KBM-7 (cell line): ENCODE measurements at places on chromosomes 7 and 10.

- DNase-seq: no peak
These were observed 1.7 kb upstream of the TBX20 start for GRCh38 chr7:35255443-35256255.

- no peak for DNase-seq
These were observed 541 bp downstream of the ELMO1 start for GRCh38 chr7:37448011-37448635.

GRCh38 chr10:130656582-130657133 is 520.5 kb downstream of the GLRX3 start:
- DNase-seq: no peak

- DNase-seq: no peak
These were observed 266.9 kb upstream of the SHH start for GRCh38 chr7:156079156-156079555.

DNA sequence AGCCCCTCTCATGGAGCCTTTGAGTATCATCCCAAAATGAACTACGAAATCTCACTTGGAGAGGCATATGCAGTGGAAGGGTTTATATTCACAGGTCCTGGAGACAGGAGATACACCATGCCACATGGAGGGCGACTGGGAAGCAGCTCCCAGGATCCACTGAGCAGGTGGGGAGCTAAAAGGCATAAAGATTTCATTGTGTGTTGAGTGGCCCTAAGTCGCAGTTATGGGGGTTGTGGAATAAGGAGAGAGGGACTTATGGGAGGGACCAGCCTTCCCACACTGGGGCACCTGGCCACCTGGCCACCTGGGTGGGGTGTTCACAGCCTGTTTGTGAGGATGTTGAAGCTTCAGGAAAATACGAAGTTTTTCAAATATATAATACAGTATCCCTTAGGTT is 37.0 kb upstream of the CHST3 start:
- DNase-seq: no peak

DNA sequence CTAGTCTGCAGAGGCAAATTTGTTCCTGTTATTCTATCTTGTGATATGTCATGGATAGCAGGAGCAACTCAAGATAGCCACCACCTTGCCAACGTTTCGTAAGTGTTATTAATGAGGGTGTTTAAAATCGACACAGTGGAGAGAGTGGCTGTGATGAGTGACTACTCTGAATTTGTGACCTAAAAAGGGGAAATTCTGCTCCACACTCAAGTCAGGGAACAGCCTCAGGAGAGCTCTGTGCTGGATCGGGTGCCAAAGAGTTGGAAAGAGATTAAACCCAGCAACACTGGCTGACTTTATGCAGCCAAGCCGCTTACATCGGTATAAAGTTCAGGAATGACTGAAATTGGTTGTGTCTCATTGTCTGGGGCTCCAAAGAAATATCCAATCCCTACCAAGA is 9.5 kb downstream of the TACC2 start:
- DNase-seq: no peak

DNA sequence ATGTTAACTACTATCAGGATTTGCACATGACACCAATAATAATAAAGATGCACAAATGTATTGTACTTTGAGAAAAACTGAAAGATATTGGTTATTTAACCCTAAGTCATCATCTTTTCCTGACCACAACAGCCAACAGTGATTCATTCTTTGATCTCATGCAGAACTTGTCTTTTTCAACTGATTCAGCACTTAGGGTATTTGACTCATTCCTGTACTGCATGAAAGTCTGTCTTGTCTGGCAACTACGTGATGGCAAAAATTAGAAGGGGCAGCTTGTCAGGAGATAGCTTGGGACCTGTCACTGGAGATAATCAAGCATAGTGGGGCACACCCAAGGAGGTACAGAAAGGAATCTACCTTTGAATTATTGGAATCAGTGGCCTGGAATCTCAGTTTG is 77.8 kb upstream of the LRRC17 start:
- no peak for DNase-seq

- no peak for DNase-seq
These were observed 6.0 kb downstream of the SPRN start for GRCh38 chr10:133418289-133418993.

DNA sequence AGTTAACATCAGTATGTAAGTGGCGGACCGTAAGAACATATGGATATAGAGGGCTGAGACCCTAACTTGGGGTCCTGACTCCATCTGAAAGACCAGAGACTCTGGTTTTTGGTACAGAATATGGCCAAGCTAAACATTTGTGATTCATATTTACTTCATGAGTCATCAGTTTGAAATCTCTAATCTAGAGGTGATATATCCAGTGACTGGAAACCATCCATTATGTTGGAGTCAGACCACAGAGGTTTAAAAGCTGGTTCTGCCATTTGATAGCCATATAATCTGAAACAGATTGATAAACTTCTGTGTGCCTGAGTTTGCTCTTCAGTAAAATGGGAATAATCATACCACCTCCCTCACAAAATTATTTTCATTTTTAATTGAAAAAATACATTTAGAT is 505.3 kb downstream of the SORCS3 start:
- DNase-seq: no peak

- no peak for DNase-seq
These were observed 41.9 kb upstream of the FAM180A start for GRCh38 chr7:135790371-135790977.

DNA sequence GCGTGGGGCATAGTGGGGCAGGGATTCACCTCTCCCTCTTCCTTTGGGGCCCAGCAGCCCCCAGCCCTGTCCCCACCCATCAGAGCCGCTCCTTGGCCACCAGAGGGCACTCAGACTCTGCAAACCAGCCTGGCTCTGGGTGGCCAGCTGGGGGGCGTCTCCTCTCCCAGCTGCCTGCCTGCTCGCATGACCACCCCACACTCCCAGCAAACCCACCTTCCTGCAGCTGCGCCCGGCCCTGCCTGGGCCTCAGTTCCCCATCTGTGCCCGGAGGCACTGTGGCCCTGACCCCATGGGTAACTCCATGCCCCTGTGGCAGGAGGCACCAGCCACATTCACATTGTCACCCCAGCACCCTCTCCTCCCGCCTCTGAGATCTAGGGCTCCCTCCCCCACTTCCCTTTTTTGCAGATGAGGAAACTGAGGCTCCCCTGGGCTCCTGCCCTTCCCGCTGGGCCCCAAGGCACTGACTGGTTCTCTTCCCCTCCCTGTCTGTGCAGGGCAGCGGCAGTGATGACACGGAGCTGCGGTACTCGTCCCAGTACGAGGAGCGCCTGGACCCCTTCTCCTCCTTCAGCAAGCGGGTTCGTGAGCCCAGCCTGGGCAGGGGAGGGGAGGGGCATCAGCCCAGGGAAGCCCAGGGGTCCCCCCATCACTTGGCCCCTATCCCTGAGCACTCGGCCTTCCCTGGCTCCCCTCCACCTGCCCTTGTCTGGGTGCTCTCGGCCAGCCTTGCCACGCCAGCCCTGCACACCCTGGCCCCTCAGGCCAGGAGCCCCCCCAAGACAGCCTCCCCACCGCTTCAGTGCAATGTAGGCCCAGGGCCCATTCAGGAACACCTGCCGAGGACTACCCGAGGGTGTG is 6.9 kb upstream of the SH2B2 start:
- DNase-seq: peak; percentile 77

GRCh38 chr10:78182841-78183240 is 149.2 kb downstream of the RPS24 start:
- no peak for DNase-seq

DNA sequence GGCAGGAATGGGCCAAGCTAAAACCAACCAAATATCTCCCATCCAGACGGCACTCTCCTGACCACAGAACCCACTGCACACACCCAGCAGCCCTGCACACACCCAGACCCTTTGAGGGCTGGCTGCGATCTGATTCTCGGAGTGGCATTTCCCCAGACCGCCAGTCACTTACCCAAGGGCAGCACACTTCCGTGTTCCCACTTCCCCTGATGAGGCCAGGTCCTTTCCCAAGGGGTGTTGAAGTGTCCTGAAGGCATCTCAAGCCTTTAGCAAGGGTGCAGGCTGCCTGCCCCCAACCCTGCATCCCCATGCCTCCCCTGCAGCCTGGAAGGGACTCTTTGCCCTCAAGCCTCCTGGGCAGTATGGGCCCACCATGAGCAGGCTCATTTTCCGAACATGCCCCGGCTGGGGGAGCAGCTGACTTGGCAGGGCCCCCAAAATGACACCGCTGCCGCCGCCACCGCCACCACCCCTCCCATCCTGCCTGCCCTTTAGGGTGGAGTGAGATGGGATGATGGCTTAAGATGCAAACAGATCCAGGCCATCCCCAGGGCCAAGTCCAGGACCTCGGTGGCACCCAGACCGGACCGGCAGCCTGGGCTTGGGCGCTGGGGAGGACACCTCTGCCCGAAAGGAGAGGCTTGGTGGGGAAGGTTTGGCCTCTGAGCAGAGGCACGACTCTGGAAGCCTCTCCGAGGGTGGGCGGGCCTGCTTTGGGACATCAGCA is 159.8 kb downstream of the NRF1 start:
- peak; percentile 13 for DNase-seq

DNA sequence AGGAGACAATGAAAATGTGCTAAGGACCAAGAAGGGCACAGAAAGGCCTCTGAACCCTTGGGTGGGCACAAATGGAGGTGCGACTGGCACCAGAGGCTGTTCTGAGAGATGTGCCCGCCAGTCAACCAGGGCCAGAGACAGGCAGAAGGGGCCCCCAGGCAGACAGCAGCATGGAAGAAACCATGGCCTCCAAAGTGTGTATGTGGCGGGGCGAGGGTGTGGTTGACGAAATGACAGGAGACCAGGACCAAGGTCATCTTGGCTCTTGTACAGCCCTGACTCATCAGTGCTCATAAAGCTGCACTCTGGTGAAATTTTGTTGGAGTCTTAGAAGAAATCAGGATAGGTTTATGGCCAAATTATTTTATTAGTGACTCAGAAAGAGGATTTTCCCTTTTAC is 4.0 kb upstream of the MRPS24 start:
- no peak for DNase-seq

GRCh38 chr7:22481726-22482125 is 18.3 kb downstream of the STEAP1B start:
- no peak for DNase-seq

DNA sequence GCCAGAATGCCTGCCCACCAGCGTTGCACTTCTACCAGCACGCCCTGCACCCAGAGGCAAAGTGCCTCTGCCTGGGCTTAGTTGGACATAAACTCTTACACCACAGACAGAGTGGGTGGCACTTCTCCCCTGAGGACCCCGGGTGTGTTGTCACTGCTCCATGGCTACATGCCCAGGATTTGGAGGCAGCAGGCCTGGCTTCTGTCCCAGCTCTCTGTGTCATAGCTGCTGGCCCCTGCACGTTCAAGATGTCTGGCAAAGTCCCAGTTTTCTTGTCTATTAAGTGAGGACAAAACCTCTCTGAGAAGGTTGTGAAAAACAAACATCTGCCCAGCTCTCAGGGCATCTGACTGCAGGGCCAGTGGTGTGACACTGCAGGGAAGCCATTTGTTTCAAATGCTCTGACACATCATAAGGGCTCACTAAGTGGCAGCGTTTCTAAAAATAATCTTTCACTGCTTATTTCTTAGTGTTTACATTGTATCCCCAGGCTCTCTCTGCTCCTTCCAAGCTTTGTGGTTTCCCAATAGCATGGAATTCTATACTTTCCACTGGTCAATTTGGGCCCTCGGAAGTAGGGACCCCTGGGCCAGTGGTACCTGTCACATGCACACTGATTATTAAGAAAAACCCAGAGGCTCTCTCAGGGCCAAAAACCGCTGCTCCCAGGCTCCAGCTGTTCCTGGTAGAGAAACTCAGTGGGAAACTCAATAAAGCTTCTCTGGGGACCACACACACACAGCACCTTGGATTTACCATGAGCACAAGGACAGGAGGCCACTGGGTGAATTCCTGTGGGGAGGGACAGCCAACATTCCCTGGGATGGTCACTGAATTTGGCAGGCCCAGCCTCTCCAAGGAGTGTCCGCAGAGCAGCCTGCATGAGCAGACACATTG is 86.2 kb upstream of the ANLN start:
- DNase-seq: no peak
